Left renal pelvis (tissue), 4 donors: ENCODE measurements at places on chromosomes 16 and 17. TPM values are rescaled to one million over a fixed set of nuclear protein-coding genes. Genes with fewer than 3 reads are reported as not detected.

The KRTAP1-3 gene
- polyA plus RNA-seq = not detected

GRCh38 chr17:37553401-37553966 is 55.7 kb downstream of the SYNRG start:
- DNase-seq = no peak

DNA sequence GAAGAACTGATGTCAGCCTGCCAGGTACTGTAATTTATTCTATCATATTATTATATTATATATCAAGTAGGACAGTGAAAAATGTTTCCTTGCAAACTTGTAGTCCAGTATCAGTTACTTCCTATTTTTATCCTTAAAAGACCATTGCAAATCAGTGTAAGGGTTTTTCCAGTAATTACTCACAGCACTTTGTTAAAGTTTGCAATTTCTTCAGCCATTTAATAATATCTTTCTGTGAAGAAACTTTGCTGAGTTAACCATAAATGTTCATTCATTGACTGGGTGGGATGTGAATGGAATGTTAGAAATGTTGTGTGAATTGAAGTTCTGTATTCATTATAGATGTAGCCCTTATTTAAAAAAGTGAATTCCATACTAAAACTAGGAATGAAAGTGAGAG is 26.7 kb downstream of the HAPSTR1 start:
- no peak for DNase-seq

The OSGIN1 gene
- 0.73 TPM for polyA plus RNA-seq
